ENCODE measurements at places on chromosomes 11 and 22.
A peak's percentile ranks its signal among the peaks of the same experiment; 100 is the strongest.

GRCh38 chr11:77324508-77324907, 23.0 kb upstream of the GDPD4 start:
- DNase-seq, result no peak

- no peak for DNase-seq
Observed at GRCh38 chr11:89436071-89436470, 55.1 kb downstream of the NOX4 start.

- no peak for DNase-seq
Observed at GRCh38 chr11:62186195-62186594, 3.8 kb upstream of the SCGB1D1 start.

DNA sequence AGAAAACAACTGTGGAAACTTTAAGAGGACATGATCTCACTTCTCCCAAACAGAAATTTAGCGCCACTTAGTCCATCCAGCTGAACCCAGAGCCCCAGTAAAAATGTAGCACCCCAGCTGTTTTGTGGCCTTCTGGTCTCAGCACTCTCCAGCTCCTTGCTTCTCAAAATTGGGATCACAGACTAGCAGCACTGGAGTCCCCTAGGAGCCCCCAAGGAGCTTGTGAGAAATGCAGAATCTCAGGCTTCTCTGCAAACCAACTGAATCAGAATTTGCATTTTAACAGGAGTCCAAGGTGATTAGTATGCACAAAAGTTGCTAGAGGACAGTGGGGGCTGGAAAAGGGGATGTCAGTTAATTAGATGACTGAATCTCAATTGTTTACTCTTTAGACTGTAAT, 89.8 kb upstream of the FIBIN start:
- DNase-seq, result no peak

GRCh38 chr11:114794048-114794684, 115.8 kb downstream of the NXPE2 start:
- no peak for DNase-seq

DNA sequence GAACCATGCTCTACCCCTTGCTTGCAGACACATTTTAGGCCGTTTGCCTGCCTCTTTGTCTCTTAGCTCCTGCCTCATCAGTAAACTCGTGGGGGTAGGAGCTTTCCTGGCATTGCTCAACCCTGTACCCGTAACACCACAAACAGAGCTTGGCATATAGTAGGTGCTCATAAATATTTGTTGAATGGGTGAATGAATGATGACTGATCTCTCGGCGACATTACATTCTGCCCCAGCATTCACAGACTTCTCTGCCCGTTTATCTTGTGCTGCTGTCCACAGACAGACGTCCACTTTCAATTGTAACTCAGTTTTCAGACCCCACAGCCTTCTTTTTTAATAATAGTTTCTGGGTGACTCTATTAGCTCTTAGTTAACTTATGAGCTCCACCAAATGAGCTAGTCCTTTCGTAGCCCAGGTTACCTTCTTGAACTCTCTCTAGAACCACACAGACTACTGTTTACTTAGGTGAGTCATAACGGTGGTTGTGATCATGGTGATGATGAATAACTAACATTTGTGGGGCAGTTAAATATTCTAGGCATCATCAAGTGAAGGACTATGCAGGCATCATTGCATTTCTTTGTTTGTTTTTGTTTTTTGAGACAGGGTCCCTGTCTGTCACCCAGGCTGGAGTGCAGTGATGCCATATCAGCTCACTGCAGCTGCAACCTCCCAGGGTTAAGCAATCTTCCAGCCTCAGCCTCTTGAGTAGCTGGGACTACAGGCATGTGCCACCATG, 188.4 kb downstream of the ADAMTS15 start:
- DNase-seq, result no peak

DNA sequence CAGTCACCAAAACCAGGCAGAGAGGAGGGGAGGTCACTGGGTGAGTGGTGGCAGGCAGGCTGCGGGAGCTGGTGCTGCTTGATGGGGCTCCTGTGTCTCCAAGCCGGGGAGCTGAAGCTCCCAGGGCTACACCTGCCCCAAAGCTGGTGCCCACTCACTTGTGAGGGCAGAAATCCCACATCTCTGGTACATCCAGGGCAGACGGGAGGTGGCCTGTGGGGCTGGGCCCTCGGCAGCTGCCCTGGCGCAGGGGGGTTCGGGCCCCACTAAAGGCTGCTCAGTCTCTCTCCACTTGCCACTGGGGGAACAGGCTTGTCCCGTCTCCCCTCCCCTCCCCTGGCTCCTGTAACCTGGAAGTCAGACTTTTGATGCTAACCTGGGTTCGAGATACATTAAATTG, 55.6 kb upstream of the PPARA start:
- no peak for DNase-seq

GRCh38 chr22:49155039-49155769, 672.5 kb downstream of the BRD1 start:
- no peak for DNase-seq

DNA sequence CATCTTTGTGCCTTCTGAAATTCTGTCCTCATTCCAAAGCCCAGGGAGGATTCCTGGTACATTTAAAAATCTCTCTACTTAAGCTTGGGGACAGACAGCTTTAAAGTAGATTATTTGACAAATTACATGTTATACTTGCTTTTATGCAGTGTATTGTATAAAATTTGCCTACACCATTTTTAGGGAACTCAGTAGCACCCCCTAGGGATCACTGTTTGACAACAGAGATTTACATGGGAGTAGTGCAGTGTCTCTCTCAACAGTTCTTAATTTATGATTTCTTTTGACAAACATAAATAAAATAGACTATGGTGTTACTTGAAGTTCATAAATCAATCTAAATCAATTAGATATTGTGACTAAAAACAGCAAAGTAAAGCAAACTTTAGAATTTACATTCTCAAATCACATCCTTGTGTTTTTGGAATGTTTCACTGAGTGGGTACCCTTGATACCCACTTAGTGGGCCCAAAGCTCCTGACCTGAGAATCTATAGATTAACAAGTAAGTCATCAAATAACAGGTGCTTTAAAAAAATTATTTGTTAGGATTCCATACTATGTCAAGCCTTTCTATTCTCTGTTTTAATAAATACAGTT, 428.8 kb downstream of the DYNC2H1 start:
- DNase-seq, result no peak

DNA sequence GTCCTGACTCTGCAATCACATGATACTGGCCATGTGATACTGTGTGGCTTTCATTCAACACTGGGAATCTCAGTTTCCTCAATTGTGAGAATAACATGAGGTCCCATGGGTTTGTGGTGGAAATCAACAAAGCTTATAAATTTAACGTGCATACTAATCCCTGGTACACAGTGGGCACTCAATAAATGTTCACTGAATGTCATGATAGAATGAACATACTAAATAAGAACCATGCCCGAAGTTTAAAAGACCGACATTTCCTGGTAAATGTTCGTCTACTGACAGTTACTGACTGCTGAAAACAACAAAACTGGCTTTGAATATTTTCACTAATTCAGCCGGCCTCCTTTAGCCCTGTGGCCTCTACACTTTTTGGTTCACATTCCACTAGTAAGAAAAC, 62.3 kb upstream of the CCT8L2 start:
- no peak for DNase-seq

DNA sequence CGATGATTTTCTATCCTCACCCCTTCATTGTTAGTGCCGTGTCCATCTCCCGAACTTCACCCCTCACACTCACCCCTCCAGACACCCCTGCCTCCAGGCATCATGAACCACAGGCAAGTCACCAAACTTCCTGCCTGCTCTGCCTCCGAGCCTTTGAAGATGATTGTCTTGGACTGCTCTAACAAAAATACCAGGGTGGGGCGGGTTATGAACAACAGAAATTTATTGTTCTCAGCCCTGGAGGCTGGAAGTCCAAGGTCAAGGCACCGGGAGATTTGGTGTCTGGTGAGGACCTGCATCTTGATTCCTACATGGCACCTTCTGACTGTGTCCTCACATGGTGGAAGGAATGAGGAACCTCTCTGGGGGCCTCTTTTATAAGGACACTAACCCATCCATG, 1508.3 kb downstream of the TBC1D22A start:
- no peak for DNase-seq

DNA sequence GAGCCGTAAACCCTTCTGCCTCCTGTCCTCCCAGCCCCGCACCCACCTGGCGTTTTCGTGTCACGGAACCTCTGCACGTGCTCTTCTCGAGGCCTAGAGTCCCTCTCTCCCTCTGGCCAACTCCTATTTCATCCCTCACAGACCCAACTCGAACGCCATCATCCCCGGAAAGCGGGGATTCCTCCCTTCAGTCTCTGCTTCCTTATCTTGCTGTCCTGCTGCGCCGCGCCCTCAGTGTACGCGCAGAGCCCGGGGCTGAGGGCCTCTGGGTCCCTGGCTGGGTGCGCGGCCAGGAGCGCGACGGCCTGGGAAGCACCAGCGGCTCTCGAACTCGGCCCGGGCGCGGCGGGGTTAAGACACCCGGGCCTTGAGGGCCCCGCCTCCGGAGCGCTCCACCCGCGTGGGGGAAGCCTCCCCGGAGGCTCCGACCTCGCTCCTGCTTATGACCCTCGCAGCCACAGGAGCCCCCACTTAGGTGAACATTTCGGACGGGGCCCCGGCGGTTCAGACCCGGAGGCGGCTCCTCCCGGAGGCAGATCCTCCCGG, 398 bp upstream of the ATG16L2 start:
- DNase-seq, result peak; percentile 75

DNA sequence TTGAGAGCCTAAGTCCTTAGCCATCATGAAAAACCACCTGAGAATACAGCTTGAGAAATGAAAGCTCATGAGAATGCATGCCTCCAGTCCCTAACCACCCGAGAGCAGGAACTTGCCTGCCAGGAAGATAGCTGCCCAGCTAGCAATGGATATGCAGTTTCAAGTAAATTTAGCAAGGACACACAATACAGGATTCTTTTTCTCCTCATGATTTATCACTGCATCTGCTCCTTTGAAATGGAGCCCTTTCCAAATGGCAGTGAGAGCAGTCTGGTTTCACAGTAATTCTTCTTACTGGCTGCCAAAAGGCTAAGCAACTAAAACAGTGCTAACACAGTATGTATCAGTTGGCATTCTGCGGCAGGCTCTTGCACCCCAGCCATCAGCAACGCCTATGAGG, 109.9 kb downstream of the MICAL3 start:
- DNase-seq, result no peak

- DNase-seq, result no peak
Observed at GRCh38 chr22:41709341-41709740, 10.0 kb downstream of the MEI1 start.

GRCh38 chr11:22786475-22786874, 43.1 kb downstream of the SVIP start:
- DNase-seq, result no peak

DNA sequence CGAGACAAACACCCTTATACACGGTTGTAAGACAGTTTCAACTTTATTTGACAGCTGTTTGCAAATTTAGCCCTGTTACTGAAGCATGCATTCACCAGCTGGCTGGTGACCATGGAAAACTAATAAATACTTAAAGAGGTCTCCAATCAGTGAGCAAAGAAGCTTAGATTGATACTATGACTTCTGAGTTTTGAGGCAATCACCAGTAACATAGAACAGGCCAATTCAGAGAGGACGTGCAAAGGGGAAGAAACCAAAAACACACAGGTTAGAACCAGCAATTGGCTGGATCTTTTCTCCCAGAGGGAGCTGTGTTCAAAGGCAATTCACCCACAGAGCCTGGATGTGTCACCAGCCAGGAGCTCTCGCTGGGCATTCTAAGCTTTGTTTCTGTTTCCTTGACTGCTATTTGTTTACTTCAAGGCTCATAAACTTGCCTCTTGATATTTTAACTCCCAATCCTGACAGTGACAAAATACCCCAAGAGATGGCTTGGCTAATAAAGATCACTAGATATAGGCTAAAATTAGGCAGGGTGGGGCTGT, 113.6 kb upstream of the MTMR2 start:
- DNase-seq, result no peak

DNA sequence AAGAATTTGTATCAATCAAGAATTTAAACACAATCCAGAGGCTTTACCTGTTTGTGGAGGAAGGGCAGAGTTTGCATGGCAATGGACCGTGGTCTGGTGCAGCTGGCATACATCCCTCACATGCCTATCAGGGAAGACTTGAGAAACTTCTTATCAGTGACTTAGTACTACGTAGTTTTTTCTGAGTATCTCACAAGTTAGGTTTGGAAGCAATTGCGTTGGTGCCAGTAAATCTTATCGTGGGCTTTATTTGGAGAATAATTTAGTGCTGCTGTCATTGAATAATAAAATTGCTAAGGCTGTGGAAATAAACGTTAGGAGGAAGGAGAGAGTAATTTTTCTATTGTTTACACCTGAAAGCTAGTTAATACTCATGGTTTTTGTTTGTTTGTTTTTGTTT, 72.3 kb downstream of the PRMT3 start:
- DNase-seq, result no peak

DNA sequence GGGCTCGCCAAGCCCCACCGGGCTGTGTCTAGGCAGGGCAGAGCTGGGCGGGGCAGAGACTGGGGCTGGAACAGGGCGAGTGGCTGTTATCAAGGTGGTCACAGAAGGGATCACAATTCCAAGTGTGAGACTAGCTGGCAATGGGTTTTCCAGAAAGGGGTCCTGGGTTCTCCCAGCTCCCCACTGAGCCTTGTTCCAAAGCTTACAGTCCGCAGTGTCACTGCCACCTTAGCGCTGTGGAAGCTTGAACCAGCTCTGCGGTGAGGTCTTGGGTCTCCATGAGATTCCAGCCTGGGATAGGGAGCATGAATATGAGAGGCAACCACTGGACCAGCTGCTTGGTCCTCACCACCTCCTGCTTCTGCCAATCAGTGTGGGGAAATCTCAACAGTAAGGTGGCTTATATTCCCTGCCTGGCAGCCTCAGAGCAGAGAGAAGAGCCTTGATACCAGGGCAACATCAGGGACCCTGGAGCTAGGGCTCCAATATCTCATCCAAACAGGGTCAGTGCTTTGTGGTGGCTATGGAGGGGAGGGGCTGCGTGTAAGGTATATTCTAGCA, 831 bp downstream of the CD44 start:
- DNase-seq, result no peak

GRCh38 chr11:75625991-75626888, 42.6 kb downstream of the MAP6 start:
- no peak for DNase-seq

- no peak for DNase-seq
Observed at GRCh38 chr11:72001834-72002591, 3.3 kb downstream of the IL18BP start.

DNA sequence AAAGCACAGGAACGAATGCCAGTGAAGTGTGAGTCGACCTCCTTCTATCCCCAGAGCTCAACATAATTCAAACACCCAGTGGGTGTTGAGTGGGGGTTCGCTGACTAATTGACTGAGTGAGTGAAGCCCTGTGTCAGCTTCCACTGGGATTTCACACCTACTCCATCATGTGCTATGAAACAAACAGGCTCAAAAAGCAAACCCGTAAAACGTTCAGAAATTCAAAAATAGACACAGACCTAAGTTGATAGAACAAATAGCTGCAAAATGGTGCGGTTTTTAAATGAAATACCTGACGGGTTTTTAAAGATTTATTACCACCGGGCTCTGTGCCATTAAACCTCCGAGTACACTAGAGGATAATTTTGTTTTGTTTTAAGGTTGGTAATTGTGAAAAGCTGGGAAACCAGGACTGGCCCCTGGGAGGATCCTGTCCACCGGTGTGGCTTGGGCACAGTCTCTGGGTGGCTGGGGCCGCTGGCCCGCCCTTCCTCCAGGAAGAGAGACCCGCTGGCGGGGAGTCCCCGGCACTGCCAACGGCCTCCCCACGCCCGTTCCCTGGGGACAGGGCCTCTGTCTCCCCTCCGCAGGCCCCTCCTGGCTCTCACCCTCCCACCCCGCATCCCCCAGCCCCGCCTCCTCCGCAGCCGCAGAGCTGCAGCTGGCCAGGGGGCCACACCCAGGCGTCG, 13.6 kb downstream of the KCNJ5 start:
- DNase-seq, result no peak

GRCh38 chr22:50207383-50208140, 6.8 kb downstream of the SELENOO start:
- DNase-seq, result no peak

Data from stimulated activated CD8-positive, alpha-beta memory T cell treated with anti-CD3 and anti-CD28 coated beads, Interleukin-2, amount 100 ng/mL, for 1 hour (primary cell).